HepG2 (cell line): ENCODE measurements at places on chromosomes 16 and 17. TPM values are rescaled to one million over a fixed set of nuclear protein-coding genes. Genes with fewer than 3 reads are reported as not detected.
A peak's percentile ranks its signal among the peaks of the same experiment; 100 is the strongest.

GRCh38 chr17:68441070-68441770, 16.1 kb downstream of the WIPI1 start:
- no peak for DNase-seq

DNA sequence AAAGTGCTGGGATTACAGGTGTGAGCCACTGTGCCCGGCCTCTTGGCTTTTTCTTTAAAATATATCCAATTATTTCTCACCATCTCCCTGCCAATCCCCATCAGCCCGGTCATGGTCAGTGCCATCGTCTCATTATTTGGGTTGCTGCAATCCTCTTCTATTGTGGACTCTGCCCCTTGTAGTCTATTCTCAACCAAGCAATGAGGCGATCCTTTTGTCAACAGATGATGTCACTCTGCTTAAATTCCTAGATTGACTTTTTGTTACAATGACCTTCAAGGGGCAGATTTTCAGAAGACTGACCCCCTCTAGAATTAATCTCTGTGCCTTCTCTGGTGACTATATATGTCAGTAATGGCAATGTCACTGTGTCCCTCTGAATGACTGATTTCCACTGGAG, 384.7 kb downstream of the UTP18 start:
- DNase-seq, result peak; percentile 12

DNA sequence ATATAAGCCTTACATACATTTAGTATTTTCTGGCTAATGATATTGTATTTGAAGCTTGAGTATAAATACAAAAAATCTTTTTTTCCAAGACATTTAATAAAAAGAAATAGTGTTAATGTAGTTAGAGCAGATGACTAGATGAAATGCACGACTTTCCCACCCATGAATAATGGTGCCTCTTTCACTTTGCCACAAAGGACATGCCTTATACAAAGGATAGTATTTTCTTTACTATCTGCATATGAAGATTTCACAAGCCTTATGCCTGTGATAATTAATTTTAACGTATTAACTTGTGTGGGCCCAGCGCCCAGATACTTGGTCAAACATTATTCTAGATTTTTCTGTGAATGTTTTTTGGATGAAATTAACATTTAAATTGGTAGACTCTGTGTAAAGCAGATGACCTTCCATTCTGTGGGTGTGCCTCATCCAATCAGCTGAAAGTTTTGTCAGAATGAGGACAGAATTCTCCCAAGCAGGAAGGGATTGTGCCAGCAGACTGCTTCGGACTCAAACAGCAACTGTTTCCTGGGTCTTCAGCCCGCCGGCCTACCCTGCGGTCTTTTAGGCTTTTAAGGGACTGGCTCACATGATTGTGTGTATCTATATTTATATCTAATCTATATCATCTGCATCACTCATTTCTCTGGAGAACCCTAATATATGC, 115.4 kb downstream of the USP22 start:
- no peak for DNase-seq

- no peak for DNase-seq
Observed at GRCh38 chr16:57842601-57843000, 40.3 kb upstream of the KIFC3 start.

Gene CCDC154
- 0.84 and 0.92 TPM in 2 replicates for polyA plus RNA-seq

Gene CMIP
- polyA plus RNA-seq, result 18.1 and 22.0 TPM in 2 replicates

Gene KRTAP9-2
- polyA plus RNA-seq, result not detected in 2 replicates

Gene ZNF213
- polyA plus RNA-seq, result 0.59 and 0.77 TPM in 2 replicates
